ENCODE measurements at places on chromosomes 1 and 21. TPM values are rescaled to one million over a fixed set of nuclear protein-coding genes. Genes with fewer than 3 reads are reported as not detected.

DNA sequence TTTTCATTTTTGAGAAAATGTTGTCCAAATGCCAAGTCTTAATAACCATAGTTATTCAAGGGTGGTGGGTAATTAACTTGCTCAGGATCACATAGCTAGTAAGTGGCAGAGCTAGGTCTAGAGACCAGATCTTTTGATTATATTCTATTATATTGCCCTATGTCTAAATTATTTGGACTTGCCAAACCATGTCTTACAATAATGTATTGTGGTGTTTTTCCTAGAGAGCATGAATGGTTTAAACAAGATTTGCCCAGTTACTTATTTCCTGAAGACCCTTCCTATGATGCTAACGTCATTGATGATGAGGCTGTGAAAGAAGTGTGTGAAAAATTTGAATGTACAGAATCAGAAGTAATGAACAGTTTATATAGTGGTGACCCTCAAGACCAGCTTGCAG lies 58.6 kb downstream of the PRKAA2 start:
- no peak overlapping the region for H3K4me3 ChIP-seq
- H3K36me3 ChIP-seq = peaks cover 66% of the 10 kb centered on the region
- no peaks in the 10 kb centered on the region for H3K27me3 ChIP-seq
- no peak overlapping the region for H3K27ac ChIP-seq

- no peak overlapping the region for H3K4me3 ChIP-seq
- DNase-seq = no peak
- no peaks in the 10 kb centered on the region for H3K36me3 ChIP-seq
- no peak overlapping the region for H3K27ac ChIP-seq
Measured at GRCh38 chr21:40719615-40720014, 127.3 kb downstream of the DSCAM start.

DNA sequence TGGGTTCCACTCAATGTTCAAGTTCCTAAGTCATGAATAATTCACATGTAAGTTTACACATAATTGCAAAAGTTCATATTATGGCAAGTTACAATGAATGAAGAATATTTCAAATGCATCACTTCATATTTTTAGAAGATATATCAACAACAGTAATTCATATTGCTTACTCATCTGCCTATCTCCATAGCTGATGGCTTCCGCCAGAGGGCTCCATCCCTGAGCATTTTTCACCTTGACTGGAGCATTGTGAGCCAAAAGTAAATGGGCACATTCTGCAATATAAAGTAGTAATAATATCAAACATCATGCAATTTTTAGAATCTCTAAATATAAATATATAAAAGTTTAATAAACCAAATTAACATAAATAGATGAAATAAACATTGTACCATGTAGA lies 29.8 kb downstream of the ANKRD13C start:
- H3K27me3 ChIP-seq = no peaks in the 10 kb centered on the region
- H3K36me3 ChIP-seq = peaks cover 16% of the 10 kb centered on the region
- no peaks in the 10 kb centered on the region for H3K4me1 ChIP-seq
- no peak overlapping the region for H3K27ac ChIP-seq

- no peak overlapping the region for H3K27ac ChIP-seq
- H3K4me3 ChIP-seq = no peak overlapping the region
- peaks cover 44% of the 10 kb centered on the region for H3K27me3 ChIP-seq
Measured at GRCh38 chr1:234235434-234235881, 137.8 kb upstream of the COA6 start.

The FCRL4 gene
- not detected for total RNA-seq

DNA sequence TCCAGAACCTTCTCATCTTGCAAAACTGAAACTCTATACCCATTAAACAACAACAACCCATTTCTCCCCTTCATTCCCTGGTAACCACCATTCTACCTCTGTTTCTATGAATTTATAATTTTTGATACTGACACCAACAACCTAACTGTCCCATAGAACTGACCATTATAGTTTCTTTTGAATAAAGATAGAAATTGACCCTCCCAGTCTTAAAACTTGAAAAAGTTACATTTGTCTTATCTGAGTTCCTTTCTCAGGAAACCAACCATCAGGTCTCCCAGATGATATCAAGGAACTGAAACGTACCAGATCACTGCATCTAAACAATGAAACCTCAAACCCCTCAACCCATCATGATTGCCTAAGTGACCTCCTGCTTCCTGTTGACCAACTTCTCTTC lies 27.1 kb downstream of the RNF115 start:
- no peaks in the 10 kb centered on the region for H3K27me3 ChIP-seq
- no peak overlapping the region for H3K4me3 ChIP-seq
- no peaks in the 10 kb centered on the region for H3K4me1 ChIP-seq
- H3K27ac ChIP-seq = no peak overlapping the region
- no peak for DNase-seq
- H3K36me3 ChIP-seq = peaks cover 43% of the 10 kb centered on the region

DNA sequence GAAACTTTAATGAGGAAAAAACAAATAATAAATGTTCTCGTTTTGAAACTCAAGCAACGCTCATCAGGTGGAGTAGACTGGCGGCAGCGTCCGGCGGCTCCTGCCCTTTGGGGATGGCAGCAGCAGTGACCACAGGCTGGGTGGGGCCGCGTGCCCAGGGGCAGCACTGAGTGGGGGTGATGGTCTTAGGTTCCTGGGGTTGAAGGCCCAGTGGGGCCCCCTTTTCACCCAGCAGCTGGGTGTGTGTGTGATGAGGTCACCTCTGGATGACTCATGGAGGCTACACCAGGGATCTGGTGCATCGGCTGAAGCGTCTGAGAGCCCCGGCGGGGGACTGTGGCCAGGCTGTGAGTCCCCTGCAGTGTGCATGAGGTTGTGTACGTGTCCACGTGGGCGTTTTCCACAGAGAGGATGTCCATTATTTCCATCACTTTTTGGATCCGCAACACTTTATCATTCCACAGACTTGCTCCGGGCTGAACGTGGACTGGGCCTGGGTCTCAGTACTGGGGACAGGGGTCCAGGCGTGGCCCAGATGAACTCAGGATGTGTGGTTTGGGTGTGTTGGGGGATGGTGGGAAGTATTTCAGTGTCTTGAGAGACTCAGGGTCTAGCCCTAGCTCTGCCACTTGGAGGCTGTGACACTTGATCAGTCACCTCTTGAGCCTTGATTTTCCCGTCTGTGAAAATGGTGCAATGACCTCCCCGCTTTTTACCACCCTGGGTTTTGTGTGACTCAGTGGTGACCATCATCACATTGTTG lies 25.6 kb downstream of the LDLRAP1 start:
- no peak overlapping the region for H3K27ac ChIP-seq
- H3K4me1 ChIP-seq = peaks cover 46% of the 10 kb centered on the region
- DNase-seq = no peak
- no peak overlapping the region for H3K4me3 ChIP-seq
- peaks cover 25% of the 10 kb centered on the region for H3K27me3 ChIP-seq

- no peak overlapping the region for H3K27ac ChIP-seq
- H3K4me1 ChIP-seq = peaks cover 3% of the 10 kb centered on the region
- DNase-seq = no peak
- H3K36me3 ChIP-seq = no peaks in the 10 kb centered on the region
- no peak overlapping the region for H3K4me3 ChIP-seq
Measured at GRCh38 chr1:69711190-69711930, 143.6 kb downstream of the LRRC7 start.

DNA sequence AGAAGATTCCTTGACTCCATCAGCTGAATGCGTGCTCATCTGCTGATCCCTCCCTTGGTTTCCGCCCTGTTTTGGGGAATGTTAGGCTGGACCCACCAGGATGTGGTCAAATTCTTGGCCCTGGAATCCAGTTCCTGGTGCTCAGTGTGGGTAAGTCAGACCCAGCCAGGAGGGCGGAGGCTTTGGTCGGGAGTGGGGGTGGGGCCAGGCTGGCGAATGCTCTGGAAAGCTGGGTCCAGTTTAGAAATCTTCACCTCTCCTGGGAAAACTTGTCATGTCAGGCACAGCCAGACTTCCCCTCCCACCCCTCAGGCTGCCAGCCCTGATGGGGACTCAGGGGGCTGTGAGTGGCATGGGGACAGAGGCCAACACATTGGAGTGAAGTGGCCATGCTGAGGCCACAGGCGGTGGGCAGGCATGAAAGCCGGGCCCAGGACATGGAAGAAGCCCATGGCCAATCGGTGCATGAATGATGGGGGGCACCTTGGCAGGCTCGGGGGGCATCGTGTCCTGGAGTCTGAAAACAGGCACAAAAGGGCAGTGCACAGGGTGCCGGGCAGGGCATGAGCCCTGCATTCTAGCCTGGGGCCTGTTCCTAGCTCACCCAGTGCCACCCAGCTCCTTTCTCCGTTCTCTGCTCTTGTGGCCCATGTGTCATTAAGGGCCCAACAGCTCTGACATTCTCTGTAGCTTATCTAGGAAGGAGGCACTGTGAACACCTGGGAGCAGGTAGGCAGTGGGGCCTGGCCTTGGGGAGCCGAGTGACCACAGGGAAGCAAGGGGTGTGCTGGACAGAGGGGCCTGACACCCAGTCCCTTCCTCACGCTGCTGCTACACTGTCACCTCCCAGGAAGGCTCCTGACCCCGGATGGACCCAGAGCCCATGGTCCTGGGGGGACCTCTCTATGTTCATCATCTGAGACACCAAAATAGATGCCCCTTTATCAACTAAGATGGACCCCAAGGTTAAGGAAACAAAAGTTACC lies 14.6 kb upstream of the PADI1 start:
- DNase-seq = no peak
- no peak overlapping the region for H3K4me3 ChIP-seq
- no peaks in the 10 kb centered on the region for H3K27me3 ChIP-seq
- H3K4me1 ChIP-seq = peaks cover 5% of the 10 kb centered on the region
- no peak overlapping the region for H3K27ac ChIP-seq

GRCh38 chr1:152052606-152053005 lies 15.8 kb upstream of the S100A11 start:
- H3K27ac ChIP-seq = no peak overlapping the region

The CRYAA gene
- total RNA-seq = not detected

Data from mesothelial cell of epicardium (in vitro differentiated cells).